ENCODE measurements at places on chromosomes 4 and X. TPM values are rescaled to one million over a fixed set of nuclear protein-coding genes. Genes with fewer than 3 reads are reported as not detected.

DNA sequence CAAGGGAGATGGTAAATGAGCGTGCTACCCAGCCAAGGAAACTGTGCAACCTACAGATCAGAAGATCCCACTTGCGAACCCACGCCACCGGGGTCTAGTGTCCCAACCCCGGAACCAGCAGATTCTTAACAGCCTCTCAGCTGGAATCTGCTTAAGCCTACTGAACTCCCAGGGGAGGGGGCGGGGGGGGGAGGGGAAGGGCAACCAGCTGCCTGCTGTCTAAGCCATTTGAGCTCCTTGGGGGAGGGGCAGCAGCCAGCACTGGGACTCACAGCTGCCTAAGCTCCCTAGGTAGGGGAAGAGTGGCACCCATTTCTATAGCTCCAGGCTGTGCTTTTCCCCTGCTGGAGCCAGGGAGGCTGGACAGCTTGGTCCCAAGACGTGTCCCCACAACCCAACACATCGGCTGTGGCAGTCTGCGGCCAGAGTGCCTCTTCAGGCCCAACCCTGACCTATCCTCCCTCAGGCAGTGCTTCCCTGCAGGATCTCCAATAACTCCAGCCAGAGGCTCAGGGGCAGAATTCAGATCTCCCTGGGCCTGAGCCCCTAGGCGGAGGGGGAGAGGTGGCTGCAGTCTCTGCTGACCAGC lies 289.2 kb downstream of the LDB2 start:
- no peak overlapping the region for H3K4me3 ChIP-seq
- no peak for DNase-seq
- no peak overlapping the region for H3K27ac ChIP-seq
- H3K27me3 ChIP-seq, result no peaks in the 10 kb centered on the region
- H3K36me3 ChIP-seq, result no peaks in the 10 kb centered on the region

- H3K4me3 ChIP-seq, result no peak overlapping the region
- no peaks in the 10 kb centered on the region for H3K4me1 ChIP-seq
- no peaks in the 10 kb centered on the region for H3K27me3 ChIP-seq
- no peak for DNase-seq
- H3K27ac ChIP-seq, result no peak overlapping the region
Observed at GRCh38 chr4:134470544-134470943, 269.0 kb upstream of the PABPC4L start.

DNA sequence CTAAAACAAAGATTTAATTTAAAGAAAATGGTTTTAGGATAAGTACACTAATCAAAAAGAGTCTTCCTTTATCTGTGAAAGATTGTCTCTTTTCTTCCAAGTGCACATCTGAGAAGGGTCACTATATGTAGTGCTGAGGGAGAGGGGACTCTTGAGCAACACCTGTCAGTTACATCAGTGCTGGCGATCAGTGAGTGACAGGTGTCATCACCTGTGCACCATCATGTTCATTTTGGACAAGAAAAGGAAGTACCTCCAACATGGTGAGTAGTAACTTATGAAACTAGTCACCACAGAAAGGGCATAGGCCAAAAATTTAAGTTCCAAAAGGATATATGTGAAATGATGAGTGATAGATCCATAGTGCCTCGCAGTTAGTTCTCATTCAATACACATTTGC lies 55.7 kb downstream of the MCUB start:
- DNase-seq, result no peak
- no peaks in the 10 kb centered on the region for H3K27me3 ChIP-seq
- no peaks in the 10 kb centered on the region for H3K4me1 ChIP-seq
- H3K36me3 ChIP-seq, result no peaks in the 10 kb centered on the region
- H3K4me3 ChIP-seq, result no peak overlapping the region
- no peak overlapping the region for H3K27ac ChIP-seq

GRCh38 chr4:79652232-79652631 lies 244.2 kb upstream of the GK2 start:
- DNase-seq, result no peak
- no peak overlapping the region for H3K27ac ChIP-seq
- peaks cover 18% of the 10 kb centered on the region for H3K4me1 ChIP-seq
- no peaks in the 10 kb centered on the region for H3K27me3 ChIP-seq

DNA sequence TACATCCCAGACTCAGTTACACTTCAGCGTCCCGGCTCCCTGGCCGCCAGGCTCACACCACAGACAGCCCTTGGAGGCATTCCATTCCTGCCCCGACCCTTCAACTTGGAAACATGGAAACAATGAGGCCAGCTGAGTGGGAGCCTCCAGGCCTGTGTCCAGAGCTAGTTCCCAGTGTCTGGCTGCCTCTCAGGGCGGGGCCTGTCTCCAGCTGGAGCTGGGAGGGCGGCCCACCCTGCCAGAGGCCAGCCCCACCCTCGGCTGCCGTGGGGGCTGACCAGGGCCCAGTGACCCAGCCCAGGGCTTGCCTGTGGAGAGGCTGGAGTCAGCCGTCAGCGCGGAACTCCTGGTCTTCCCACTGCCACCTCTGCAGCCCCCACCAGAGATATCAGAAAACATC lies 37.4 kb upstream of the SPON2 start:
- peaks cover 42% of the 10 kb centered on the region for H3K4me1 ChIP-seq
- peak overlapping the region; percentile 48 for H3K27ac ChIP-seq
- H3K27me3 ChIP-seq, result no peaks in the 10 kb centered on the region
- H3K36me3 ChIP-seq, result no peaks in the 10 kb centered on the region
- DNase-seq, result peak; percentile 82

- H3K27me3 ChIP-seq, result no peaks in the 10 kb centered on the region
- no peak overlapping the region for H3K4me3 ChIP-seq
Observed at GRCh38 chr4:52910115-52910514, 48.0 kb downstream of the RASL11B start.

DNA sequence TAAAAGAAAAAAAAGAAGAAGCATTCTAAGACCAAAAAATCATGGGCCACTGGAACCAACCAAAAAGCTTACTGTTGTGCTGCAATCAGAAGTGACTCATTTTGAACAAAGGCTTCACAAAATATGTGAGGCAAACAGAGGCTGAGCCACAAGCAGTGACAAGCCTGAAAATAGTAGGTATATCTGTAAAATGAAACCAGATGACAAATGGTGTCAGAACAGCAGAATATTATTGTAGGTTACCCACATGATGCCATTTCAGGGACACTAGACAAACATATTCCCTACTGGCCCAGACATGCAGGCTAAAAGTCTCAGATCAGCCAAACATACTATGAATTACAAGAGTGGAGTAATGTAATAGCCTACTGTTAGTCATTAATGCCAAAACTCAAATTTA lies 1301.8 kb upstream of the DIAPH2 start:
- no peaks in the 10 kb centered on the region for H3K27me3 ChIP-seq
- no peaks in the 10 kb centered on the region for H3K36me3 ChIP-seq

DNA sequence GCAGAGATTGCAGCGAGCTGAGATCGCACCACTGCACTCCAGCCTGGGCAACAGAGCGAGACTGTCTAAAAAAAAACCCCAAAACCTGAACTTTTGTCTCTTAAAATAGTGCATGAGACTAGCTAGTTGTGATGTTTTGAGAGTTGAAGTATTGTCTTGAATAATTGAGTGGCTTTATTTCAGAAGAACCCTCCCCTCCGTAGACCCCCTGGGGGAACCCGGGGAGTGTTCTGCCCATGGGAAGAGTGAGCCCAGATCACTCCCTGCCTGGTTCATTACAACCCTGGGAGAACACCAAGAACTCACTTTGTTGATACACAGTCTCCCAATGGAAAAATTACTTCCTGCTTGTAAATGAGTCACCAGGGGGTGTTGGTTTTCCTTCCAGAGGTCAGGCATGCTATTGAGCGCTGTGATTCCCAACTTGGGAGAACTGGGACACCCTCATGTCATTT lies 65.3 kb upstream of the SHISA3 start:
- no peak overlapping the region for H3K4me3 ChIP-seq
- H3K4me1 ChIP-seq, result no peaks in the 10 kb centered on the region
- no peak overlapping the region for H3K27ac ChIP-seq
- peak; percentile 72 for DNase-seq

- H3K4me3 ChIP-seq, result no peak overlapping the region
- peak overlapping the region; percentile 55 for H3K27ac ChIP-seq
- H3K27me3 ChIP-seq, result no peaks in the 10 kb centered on the region
Observed at GRCh38 chrX:136259543-136259942, 8.3 kb upstream of the MAP7D3 start.

GRCh38 chrX:3550160-3550751 lies 163.2 kb downstream of the PRKX start:
- H3K4me1 ChIP-seq, result no peaks in the 10 kb centered on the region
- H3K27ac ChIP-seq, result no peak overlapping the region
- no peak for DNase-seq
- H3K27me3 ChIP-seq, result peaks cover 3% of the 10 kb centered on the region
- H3K4me3 ChIP-seq, result no peak overlapping the region

- no peaks in the 10 kb centered on the region for H3K36me3 ChIP-seq
- no peak overlapping the region for H3K4me3 ChIP-seq
- no peaks in the 10 kb centered on the region for H3K4me1 ChIP-seq
- no peak overlapping the region for H3K27ac ChIP-seq
Observed at GRCh38 chr4:124105212-124105611, 607.3 kb downstream of the ANKRD50 start.

DNA sequence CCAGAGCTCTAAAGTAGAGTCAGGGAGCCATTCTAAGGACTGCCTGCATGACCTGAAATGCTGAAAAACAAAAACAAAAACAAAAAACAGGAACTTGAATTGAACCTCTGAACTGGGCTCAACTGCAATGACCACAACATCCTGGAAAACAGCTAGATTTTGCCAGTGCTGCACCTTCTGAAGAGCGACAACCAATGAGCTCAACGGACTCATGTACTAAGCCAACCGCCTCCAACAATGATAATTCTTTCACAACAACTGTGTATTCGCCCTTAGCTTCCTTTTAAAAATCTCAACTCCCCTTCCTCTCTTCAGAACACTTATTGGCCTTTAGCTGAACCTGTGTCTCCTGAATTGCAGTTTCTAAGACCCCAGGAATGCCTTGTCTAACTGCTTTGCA lies 69.8 kb downstream of the HAUS3 start:
- no peak overlapping the region for H3K4me3 ChIP-seq
- no peaks in the 10 kb centered on the region for H3K36me3 ChIP-seq
- DNase-seq, result no peak
- H3K27me3 ChIP-seq, result no peaks in the 10 kb centered on the region
- no peak overlapping the region for H3K27ac ChIP-seq

DNA sequence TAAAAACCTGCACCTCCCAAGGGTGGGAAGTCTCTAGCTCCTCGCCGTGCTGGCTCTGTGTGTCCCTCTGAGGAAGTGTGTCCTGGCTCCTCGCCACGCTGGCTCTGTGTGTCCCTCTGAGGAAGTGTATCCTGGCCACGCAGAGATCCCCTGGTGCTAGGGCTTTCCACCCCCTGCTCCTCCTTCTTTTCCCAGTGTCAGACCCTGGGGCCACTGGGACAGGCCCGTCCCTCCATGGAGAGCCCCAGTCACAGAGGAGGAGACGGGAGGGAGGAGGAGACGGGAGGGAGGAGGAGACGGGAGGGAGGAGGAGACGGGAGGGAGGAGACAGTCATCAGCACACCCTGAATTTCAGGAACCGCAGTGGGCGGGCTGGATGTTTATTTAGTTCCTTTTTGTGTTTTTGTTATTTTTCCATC lies 53.8 kb upstream of the HGFAC start:
- H3K27me3 ChIP-seq, result no peaks in the 10 kb centered on the region
- no peaks in the 10 kb centered on the region for H3K36me3 ChIP-seq
- H3K27ac ChIP-seq, result peak overlapping the region; percentile 50
- DNase-seq, result peak; percentile 86
- H3K4me1 ChIP-seq, result peaks cover 23% of the 10 kb centered on the region

GRCh38 chr4:180518906-180519305 lies 1724.3 kb upstream of the TENM3 start:
- H3K4me1 ChIP-seq, result no peaks in the 10 kb centered on the region
- no peaks in the 10 kb centered on the region for H3K27me3 ChIP-seq
- no peaks in the 10 kb centered on the region for H3K36me3 ChIP-seq
- no peak overlapping the region for H3K4me3 ChIP-seq
- DNase-seq, result no peak

- no peak overlapping the region for H3K4me3 ChIP-seq
- H3K4me1 ChIP-seq, result no peaks in the 10 kb centered on the region
- no peak for DNase-seq
- no peaks in the 10 kb centered on the region for H3K27me3 ChIP-seq
Observed at GRCh38 chrX:18643243-18643642, 28.7 kb downstream of the RS1 start.

DNA sequence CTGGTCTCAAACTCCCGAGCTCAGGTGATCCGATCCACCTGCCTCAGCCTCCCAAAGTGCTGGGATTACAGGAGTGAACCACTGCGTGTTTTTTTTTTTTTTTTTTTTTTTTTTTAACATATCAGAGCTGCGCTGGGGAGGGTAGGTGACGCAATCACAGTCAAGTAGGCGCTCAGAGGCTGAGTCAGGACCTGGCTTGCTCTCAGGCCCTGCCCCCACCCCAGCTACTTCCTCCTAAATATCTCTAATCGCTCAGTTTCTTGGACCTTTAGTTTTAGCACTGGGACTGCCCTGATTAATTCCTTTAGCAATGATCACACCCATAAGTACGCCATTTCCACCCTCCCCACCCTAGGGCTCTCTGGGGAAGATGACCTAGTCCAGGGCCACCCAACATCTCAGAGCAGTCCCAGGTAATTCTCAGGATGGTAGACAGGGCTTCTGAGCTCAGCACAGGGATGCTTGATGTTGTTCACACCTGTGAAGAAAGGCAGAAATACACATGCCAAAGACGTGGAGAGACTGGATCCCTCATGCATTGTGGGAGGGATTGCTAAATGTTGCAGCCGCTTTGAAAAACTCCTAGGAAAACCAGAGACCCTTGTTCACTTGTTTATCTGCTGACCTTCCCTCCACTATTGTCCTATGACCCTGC lies 50.2 kb downstream of the DDX3X start:
- no peaks in the 10 kb centered on the region for H3K4me1 ChIP-seq
- no peak overlapping the region for H3K27ac ChIP-seq
- peaks cover 7% of the 10 kb centered on the region for H3K27me3 ChIP-seq
- H3K4me3 ChIP-seq, result no peak overlapping the region
- no peaks in the 10 kb centered on the region for H3K36me3 ChIP-seq

- H3K27ac ChIP-seq, result no peak overlapping the region
- no peak overlapping the region for H3K4me3 ChIP-seq
- no peaks in the 10 kb centered on the region for H3K36me3 ChIP-seq
- no peaks in the 10 kb centered on the region for H3K27me3 ChIP-seq
Observed at GRCh38 chr4:120524237-120524636, 398.3 kb downstream of the PRDM5 start.

Gene MRPL1
- 28.1 TPM for total RNA-seq

Gene SMARCAD1
- total RNA-seq, result 10.5 TPM

Gene MGAT4D
- total RNA-seq, result not detected

DNA sequence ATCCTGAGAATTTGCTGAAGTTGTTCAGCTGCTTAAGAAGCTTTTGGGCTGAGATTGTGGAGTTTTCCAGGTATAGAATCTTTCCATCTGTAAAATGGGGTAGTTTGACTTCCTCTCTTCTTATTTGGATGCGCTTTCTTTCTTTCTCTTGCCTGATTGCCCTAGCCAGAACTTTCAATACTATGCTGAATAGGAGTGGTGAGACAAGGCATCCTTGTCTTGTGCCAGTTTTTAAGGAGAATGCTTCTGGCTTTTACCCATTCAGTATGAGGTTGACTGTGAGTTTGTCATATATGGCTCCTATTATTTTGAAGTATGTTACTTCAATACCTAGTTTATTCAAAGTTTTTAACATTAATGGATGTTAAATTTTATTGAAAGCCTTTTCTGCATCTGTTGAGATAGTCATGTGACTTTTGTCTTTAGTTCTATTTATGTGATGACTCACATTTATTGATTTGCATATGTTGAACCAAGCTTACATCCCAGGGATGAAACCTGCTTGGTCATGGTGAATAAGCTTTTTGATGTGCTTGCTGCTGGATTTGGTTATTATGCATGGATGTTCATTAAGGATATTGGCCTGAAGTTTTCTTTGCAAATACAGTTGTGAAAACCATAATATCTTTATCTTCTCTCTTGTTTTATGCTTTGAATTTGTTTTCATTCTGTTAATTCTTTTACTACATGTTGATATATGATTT lies 573.8 kb upstream of the NDST4 start:
- H3K4me1 ChIP-seq, result no peaks in the 10 kb centered on the region
- no peak overlapping the region for H3K4me3 ChIP-seq
- no peaks in the 10 kb centered on the region for H3K27me3 ChIP-seq
- no peak for DNase-seq
- H3K27ac ChIP-seq, result no peak overlapping the region

Data from psoas muscle (tissue), 8 donors.